Amniotic stem cell (primary cell): ENCODE measurements at places on chromosomes 3 and 15.
A peak's percentile ranks its signal among the peaks of the same experiment; 100 is the strongest.

- DNase-seq: no peak
Observed at GRCh38 chr3:115486880-115487279, 136.4 kb upstream of the GAP43 start.

GRCh38 chr3:129238945-129239705 is 10.3 kb upstream of the COPG1 start:
- DNase-seq: no peak

DNA sequence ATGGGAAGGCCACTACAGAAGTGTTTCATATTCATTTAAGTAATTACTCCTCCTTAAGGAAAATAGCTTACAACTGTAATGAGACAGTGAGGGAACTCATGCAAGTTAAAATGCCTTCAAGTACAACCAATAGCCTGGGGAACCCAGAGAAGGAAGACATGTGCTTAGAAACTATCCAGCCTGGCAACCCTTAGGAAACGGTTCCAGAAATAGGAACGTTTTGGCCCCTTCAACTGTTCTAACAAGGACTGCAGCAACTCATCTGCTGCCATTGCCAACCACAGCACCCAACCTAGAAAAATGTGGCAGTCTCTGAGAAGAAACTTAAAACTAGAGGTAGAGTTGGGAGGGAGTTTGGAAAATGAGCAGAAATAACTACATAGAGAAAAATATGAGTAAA is 147.5 kb upstream of the STRIT1 start:
- DNase-seq: no peak

GRCh38 chr15:29601811-29602210 is 220.5 kb downstream of the TJP1 start:
- DNase-seq: no peak

GRCh38 chr3:197083486-197083885 is 53.9 kb upstream of the MELTF start:
- peak; percentile 17 for DNase-seq

DNA sequence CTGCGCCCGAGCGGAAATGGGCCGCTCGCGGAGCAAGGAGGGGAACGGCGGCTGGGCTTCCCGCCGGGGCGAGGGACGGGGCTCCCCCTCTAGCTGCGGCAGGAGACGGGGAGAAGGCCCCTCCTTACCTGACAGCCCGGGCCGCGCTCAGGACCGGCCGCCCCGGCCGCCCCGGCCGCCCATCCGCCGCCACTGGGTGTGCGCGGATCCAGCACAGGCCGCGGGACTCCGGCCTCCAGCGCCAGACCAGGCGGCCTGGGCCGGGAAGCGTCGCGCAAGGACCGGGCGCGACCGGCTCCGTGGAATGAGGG is 296 bp downstream of the TPRA1 start:
- no peak for DNase-seq
